ENCODE measurements at places on chromosomes 4 and X.

GRCh38 chr4:67456577-67457196 is 88.6 kb downstream of the CENPC start:
- no peak for DNase-seq

GRCh38 chrX:44903107-44903506 is 30.1 kb downstream of the KDM6A start:
- DNase-seq = no peak

DNA sequence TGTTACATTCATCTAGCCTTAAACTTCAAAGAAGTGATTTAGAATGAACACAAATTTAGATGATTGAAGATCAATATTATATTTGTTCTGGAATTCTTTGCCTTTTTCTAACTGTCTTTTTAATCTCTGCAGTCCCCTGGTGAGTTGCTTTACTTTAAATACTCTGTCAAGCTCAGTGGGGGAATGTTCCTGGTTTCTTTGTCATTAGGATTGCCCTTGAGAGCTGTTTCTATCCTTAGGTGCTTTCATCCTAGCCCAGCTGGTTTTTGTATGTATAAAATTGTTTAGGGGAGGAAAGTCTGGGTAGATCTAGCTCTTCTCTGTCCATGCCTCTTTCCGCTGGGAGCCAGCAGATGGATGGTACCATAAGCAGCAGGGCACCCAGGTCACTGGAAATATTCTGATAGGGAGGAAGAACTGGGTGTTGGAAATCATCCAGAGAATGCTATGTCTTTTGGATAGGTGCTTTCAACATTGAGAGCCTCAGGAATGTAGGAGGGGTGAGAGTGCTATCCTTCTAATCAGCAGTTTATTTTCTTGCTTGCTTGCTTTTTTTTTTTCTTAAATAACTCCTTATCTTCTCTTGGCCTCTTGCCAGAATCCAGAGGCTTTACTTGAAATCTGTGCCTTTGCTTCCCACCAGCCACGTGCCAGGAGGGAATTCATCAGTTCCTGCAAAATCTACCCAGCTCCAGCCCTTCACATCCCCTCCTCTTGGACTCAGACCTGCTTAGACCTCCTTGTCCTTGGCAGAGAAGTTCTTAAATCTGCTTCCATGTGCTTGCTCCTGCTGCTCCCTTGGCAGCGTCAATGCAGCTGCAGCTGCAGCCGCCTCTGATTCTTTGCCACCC is 215.3 kb upstream of the ANXA3 start:
- no peak for DNase-seq

GRCh38 chrX:118675966-118676349 is 51.4 kb upstream of the IL13RA1 start:
- no peak for DNase-seq

DNA sequence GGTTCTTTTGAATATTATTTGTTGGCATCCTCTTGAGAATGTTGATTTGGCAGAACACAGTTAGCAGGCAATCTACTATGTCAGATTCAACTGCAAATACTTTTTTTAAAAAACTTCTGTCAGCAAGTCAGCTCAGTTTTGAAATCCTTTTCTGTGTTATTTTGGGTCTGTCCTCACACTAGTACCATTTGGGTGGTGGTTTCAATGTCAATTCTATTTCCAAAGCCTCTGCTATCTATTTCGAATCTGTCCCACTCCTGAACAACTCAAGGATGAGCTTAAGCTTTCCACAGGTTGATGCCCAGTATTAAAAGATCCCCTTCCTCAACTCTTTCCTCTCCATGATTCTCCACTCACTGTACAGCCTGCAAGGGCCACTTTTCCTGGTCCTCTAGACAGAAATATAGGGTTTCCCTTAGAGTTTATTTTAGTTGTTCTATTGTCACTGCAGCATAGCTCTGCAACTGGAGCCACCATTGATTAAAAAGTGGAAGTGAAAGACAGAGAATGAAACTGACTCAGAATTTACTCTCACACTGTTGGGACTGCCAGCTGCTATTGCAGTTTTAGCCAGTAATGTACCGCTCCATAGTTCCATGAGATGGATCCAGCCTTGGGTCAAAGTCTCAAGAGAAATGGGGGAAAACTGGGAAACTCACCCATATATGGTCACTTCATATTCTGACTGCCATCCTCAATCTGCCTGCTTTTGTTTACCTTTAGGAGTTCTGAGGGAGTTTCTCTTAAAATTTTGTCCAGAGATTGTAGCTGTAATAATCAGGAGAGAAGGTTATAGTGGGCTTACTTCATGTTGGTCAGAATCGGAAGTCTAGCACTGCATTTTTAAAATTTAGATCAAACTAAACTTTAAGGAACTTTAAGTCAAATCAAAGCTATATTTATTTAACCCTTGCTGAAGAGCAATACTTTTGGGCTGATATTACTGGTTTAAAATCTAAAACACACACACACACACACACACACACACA is 14.6 kb downstream of the HDX start:
- no peak for DNase-seq

- DNase-seq = no peak
These were observed 28.9 kb downstream of the OFD1 start for GRCh38 chrX:13763489-13763888.

GRCh38 chr4:34365946-34366345 is 1878.4 kb downstream of the ARAP2 start:
- DNase-seq = no peak

DNA sequence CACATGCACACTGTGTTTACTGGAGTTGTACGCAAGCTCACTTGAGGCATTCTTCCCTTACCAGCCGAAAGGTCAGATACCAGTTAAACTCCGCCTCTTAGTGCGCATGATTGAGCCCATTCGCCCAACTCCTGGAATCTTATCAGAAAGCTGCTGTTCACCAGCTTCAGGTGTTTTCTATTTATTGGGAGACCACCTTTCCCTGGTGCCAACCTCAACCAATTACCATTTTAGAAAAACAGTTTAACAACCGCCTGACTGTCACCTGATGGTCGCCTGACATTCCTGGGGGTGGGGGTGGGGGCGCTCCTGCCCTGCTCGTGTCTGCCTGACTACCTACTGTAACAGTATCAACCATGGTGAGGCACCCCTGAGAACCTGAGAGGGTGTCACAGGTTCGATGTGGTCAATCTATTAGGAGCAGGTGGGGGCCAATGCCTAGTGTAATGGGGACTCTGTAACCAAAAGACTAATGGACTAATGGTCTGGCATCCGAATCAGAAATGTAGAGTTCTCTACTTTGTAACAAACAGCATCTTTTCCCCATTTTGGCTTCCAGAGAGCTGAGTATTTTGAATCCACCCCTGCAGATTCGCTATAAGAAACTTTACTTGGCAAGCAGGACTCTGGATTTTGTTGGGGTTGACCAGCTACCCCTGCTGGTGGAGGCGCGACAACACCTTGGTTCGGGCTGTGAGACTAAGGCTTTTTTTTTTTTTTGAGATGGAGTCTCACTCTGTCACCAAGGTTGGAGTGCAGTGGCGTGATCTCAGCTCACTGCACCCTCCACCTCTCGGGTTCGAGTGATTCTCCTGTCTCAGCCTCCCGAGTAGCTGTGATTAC is 58.2 kb upstream of the ZNF157 start:
- DNase-seq = no peak

DNA sequence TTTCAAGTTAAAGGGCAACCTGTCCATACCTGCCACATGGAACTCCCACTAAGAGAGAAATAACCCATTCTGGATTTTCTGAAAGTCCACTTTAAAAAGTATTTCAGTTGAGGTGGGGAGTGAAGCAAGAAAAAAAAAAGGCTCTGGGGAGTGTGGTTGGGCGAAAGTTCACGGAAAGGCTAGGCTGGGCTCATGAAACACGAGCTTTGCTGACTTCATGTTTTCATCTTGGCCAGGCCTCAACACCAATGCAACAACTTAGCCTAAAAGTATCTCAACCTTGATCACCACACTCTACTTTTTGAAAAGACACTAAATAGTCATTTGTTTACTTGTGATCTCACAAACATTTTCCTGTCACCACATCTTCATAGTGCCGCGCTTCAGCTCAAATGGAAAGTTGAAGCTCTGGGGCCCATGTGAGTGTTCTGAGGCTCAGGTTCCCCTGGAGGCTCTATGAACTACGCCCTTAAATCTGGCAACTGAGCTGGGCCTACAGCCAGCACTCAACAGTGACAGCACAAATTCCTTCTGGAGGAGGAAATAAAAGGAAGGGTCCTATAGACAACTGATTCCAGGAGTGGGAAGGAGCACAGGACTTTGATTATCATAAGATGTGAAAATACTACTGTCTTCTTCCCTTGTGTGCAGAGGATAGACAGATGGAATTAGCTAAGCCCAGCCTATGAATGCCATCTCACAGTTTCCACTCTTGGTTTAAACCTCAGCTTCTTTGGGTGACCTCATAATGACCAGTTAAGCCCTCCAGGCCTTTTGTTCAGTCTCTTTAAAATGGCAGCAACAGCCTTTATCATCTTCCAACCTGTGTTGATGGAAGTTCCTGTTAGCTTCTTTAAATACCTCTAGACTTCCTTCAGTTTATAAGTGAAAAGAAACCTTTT is 5.1 kb downstream of the CD40LG start:
- DNase-seq = no peak

- DNase-seq = no peak
These were observed 515.7 kb downstream of the RPA4 start for GRCh38 chrX:97399400-97399799.

GRCh38 chr4:57078685-57079521 is 31.3 kb downstream of the IGFBP7 start:
- peak; percentile 79 for DNase-seq

- no peak for DNase-seq
These were observed 213.6 kb upstream of the NRK start for GRCh38 chrX:105608745-105609144.

GRCh38 chr4:52711272-52711671 is 40.0 kb downstream of the ERVMER34-1 start:
- no peak for DNase-seq

- no peak for DNase-seq
These were observed 10.8 kb upstream of the HHIP start for GRCh38 chr4:144634978-144635747.

GRCh38 chr4:80610845-80611677 is 275.5 kb downstream of the CFAP299 start:
- no peak for DNase-seq

DNA sequence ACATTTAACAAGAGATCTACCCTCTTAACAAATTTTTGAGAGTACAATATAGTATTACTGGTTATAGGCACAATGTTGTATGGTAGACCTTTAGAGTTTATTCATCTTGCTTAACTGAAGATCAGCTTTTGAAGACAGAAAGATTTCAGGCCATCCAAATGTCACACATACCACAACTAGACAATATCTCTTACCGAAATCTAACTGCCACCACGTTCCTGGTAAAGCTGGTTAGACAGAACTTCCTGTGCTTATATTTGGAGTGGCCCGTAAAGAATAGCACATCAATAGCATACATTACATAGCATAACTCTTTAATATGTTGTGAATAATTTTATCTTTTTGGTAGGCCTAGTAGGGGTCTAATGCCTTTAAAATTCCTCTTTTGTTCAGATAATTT is 29.8 kb upstream of the ARHGEF6 start:
- DNase-seq = no peak

DNA sequence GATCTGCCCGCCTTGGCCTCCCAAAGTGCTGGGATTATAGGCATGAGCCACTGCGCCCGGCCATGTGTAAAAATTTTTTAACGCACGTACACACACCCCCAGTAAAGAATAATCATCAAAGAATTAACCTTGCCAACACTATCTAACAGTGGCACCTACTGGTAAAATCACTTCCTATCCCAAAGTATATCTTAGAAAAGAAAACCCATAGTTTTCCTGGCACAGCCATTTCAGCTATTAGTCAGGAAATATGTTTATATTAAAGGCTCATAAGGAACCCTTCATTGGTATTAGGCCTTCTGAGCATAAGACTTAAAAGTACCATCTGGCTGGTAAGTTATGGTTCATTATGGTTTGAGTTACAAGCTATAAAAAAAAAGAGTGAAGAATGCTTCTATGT is 14.1 kb downstream of the S100G start:
- no peak for DNase-seq

- no peak for DNase-seq
These were observed 526.3 kb upstream of the FAM241A start for GRCh38 chr4:111618908-111619307.

GRCh38 chr4:67055319-67055718 is 490.0 kb downstream of the CENPC start:
- DNase-seq = no peak

DNA sequence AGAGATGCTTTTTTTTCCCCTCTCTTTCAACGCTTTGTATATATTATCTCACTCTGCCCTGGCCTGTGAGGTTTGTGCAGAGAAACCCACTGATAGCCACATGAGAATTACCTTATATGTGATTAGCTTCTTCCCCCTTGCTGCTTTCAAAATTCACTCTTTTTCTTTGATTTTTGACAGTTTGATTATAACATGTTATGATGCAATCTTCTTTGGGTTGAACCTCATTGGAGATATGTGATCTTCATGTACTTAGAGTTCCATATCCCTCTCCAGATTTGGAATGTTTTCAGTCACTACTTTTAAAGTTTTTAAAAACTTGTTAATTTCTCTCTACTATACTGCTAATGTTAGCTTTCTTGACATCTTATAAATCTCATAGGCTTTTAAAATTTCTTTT is 479.5 kb upstream of the AGA start:
- DNase-seq = no peak

- no peak for DNase-seq
These were observed 445.5 kb upstream of the NDST3 start for GRCh38 chr4:117588771-117589170.

GRCh38 chr4:174763454-174764104 is 65.5 kb downstream of the GLRA3 start:
- no peak for DNase-seq

GRCh38 chr4:72969976-72970375 is 99.5 kb downstream of the COX18 start:
- DNase-seq = no peak

GRCh38 chr4:14877246-14878225 is 124.7 kb upstream of the CPEB2 start:
- no peak for DNase-seq

DNA sequence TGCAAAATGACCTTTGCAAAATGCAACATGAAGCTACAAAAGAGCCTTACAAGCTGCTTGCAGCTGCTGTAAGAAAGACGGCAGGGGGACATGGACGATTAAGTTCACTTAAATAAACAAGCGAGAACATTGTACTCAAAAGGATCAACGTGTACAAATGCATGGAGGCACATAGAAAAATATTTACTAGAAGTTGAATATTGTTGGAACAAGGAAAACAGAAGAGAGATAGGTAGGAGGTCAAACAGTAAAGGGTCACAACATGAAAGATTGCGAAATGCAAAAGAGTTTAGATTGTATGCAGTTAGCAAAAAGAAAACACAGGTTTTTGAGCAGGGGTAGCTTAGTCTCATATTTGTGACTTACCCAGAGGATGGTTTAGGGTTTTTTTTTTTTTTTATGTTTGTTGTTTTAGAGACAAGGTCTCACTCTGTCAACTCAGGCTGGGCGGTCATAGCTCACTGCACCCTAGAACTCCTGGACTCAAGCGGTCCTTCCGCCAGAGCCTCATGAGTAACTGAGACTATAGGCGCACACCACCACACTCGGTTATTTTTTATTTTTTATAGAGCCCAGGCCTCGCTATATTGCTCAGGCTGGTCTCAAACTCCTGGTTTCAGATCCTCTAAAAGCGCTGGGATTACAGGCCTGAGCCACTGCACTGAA is 1.4 kb upstream of the PHF8 start:
- DNase-seq = no peak

- DNase-seq = no peak
These were observed 50.0 kb downstream of the SLC39A8 start for GRCh38 chr4:102295153-102295862.

GRCh38 chr4:132824761-132825160 is 324.3 kb upstream of the PCDH10 start:
- DNase-seq = no peak

Data from NCI-H1417 treated with DMSO at 0.1 percent for 48 hours (cell line).